Naive thymus-derived CD8-positive, alpha-beta T cell (primary cell): ENCODE measurements at places on chromosomes 12 and 14.

GRCh38 chr12:65827342-65827741, 3.1 kb downstream of the HMGA2 start:
- DNase-seq, result no peak

DNA sequence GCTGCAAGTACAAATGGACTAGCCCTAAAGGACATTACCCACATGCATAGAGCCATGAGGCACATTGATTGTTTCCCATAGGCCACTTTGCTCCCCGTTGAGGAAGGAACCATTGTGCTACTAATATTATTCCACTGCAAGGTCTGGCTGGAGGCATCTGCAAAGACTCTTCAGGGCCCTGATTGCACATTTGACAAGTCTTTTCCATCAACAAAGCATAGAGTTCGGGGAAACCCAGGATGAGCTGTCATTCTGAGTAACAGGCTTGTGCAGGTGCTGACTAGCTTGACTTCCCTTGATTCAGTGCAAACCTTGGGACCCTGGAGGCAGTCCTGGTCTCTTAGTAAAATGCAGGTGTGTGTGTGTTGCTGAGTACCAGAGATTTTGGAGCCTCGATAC, 73.8 kb downstream of the SUSD6 start:
- no peak for DNase-seq

- DNase-seq, result no peak
Observed at GRCh38 chr14:100544506-100545141, 42.6 kb downstream of the BEGAIN start.

DNA sequence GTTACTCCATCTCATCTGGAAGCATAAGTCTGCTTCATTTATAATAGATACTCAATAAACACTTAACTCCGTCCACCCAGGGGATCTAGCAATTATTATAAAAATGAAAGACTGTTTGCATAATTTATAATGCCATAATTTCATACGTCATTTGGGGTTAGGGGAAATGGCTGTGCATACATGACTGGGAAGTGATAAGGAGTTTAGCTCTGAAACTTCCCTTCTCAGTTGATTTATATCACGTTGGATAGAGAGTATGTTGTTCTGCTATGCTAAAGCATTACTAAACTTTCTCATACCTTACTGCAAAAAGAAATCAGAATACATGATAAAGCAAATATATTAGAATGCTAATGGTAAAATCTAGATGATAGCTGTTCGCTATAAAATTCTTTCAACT, 90.4 kb upstream of the DYNC1H1 start:
- DNase-seq, result no peak

DNA sequence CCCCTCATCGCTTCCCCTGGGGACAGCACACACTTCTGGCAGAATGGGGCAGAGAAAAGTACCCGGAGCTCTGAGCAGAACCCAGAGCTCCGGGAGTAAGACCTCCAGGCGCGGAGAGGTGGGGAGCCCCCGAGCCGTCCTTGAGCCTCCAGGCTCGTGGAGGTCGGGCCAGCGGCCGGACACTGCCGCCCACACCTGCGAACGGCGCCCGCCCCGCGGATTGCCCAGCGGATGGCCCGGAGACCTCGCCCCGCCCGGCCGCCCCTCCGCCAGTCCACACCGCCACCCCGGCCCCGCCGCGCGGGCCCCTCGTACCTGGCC, 344 bp downstream of the SPTLC2 start:
- no peak for DNase-seq

GRCh38 chr14:99317231-99318090, 45.5 kb upstream of the BCL11B start:
- DNase-seq, result no peak
